ENCODE measurements at places on chromosomes 1 and 21.

DNA sequence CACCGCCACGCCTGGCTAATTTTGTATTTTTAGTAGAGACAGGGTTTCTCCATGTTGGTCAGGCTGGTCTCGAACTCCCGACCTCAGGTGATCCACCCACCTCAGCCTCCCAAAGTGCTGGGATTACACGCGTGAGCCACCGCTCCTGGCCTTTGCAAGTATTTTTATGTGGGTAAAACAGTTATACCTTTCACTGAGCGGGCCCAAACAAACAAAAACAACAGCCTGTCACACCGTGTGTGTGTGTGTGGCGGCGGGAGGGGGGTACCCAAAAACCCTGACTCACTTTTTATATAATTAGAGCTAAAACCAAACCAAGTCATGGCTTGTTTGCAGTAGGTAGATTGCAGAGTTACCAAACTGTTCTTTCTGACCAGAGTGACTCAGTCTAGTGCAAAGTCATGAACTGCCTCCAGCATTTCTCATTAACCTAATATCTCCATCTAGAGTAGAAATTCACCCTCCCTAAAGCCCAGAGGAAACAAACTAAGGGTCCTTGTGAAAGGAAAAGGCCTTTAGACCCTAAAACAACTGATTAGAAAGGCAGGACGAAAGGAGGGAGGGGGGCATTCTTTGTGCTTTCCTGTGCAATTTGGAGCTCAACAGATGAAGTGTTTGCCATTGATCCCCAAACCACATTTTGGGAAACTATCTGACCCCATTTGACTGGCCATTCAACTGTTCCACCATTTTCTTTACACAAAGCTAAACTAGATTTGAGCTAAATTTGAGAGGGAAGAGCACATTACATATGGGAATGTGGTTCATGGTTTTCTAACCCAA, 181.0 kb downstream of the DHRS3 start:
- DNase-seq: peak; percentile 81

DNA sequence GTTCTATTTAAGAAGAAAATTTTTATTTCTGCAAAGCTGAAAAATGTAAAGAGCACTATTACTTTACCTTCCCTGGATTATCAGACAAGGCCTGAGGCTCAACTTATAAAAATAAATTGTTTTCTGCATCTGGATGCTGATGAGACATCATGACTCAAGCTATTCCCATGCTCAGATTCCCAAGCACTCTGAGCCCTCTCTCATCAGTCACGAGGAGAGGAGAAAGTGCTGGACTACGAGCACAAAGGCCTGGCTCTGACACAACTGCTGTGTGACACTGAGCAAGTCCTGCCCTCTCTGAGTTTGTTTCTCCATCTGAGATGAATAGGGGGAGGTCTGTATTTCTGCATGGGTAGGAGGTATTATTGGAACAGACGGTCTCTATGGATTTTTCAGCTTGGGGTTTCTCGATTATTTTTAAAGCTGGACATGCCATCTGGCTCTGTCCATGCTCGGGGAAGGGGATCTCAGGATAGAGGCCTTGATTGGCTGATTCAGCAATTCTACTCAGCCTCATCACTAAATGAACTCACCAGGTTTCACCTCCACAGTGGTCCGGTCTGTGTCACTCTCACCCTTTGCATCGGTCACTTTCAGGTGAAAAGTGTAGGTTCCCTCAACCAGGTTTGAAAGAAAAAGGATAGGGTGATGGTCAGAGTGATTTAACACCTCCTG, 107.7 kb downstream of the KIAA0319L start:
- peak; percentile 90 for DNase-seq

- no peak for DNase-seq
Observed at GRCh38 chr21:44569861-44570517, 3.5 kb upstream of the KRTAP10-4 start.

- no peak for DNase-seq
Observed at GRCh38 chr1:203056516-203056915, 29.3 kb downstream of the MYOG start.

DNA sequence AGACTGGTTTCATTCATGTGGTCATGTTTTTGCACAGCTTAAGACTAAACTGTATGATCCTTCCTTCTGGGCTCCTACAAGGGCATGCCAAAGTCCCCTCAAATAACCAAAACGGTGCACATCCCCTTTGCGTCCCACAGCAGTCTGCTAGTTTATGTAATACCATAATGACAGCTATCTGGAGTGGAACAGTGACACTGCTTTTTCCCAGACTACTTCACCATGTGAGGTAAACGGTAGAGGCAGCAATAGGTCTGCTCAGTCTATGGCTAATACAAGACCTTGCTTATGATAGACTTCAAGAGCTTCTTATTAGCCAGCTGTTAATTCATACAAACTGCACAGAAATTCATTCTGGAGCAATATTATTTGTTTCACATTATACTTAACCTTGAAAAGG, 395.5 kb downstream of the SMYD3 start:
- no peak for DNase-seq

DNA sequence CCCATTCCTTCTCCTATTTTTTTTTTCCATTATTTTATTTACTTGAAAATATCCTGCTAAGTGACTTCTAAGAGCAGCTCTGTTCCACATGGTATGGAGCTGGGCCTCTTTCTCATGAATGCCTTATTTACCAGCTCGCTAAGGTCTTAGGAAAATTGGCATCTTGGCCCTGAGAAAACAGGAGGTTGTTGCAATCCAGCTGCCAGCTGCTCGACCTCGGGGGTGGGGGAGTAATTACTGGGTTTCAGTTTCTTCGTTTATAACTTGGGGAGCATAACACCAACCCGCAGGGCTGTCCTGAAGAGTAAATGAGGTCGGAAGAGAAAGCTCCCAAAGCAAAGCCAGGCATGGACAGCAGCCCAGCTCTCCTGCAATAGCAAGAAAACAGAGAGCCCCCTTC, 176.3 kb downstream of the AJAP1 start:
- DNase-seq: no peak

GRCh38 chr1:230825761-230826160, 42.6 kb downstream of the C1orf198 start:
- DNase-seq: peak; percentile 43

GRCh38 chr1:173545688-173546087, 57.2 kb downstream of the SLC9C2 start:
- no peak for DNase-seq

DNA sequence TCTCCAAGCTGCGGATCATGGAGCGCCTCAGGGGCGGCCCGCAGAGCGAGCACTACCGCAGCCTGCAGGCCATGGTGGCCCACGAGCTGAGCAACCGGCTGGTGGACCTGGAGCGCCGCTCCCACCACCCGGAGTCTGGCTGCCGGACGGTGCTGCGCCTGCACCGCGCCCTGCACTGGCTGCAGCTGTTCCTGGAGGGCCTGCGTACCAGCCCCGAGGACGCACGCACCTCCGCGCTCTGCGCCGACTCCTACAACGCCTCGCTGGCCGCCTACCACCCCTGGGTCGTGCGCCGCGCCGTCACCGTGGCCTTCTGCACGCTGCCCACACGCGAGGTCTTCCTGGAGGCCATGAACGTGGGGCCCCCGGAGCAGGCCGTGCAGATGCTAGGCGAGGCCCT, 2.7 kb downstream of the CPTP start:
- DNase-seq: no peak

DNA sequence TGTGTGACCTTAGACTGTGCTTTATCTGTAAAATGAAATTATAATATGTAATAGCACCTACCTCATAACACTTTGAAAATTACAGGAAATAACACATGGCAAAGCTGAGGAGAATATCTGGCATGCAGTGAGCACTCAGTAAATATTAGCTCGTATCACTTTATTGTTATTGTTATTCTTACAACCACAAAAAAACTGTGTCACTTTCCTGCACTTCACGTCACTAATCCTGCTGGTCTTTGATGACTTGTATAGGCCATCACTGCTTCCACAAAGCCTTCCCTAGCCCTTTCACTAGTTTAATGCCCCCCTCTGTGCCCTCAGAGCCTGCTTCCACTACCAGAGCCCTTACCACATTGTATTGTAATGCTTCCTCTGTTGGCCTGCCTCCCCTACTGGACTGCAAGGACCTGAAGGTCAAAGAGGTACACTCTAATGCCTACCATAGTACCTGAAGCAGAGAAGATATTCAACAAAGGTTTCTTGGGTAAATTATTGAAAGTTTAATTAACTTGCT, 231.6 kb downstream of the NFIA start:
- no peak for DNase-seq

DNA sequence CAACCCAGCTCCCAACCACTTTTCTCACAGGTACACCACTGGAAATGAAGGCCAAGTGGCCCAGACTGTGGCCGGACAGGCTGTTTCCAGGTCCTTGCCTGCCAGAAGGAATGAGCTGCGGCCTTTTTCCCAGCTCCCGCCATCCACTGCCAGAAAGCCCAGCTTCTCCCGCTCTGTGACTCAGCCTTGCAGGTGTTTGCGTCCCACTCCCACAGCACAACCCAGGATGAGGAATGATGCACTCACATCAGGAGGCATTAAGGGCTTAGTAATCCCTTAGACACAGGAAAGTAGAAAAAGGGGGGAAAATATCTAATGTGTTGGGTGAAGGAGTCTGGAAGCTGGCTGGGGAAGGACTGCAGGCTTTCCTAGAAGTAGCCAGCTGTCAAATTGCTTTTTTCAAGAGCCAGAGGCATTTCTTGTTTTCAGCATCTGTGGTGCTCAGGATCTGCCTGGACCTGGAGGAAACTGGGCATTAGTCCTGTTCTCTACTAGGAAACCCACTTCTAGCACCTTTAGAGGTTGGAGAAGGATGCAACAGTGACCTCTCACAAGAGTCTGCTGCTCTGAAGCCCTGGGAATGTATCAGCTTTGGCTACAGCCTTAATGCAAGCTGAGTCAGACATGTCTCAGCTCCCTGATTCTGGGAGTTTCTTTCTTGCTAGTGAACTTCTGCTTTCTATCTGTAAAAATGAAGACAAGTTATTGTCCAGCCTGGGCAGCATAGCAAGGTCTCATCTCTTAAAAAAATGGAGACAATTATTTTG, 13.2 kb upstream of the MAP1LC3C start:
- no peak for DNase-seq

DNA sequence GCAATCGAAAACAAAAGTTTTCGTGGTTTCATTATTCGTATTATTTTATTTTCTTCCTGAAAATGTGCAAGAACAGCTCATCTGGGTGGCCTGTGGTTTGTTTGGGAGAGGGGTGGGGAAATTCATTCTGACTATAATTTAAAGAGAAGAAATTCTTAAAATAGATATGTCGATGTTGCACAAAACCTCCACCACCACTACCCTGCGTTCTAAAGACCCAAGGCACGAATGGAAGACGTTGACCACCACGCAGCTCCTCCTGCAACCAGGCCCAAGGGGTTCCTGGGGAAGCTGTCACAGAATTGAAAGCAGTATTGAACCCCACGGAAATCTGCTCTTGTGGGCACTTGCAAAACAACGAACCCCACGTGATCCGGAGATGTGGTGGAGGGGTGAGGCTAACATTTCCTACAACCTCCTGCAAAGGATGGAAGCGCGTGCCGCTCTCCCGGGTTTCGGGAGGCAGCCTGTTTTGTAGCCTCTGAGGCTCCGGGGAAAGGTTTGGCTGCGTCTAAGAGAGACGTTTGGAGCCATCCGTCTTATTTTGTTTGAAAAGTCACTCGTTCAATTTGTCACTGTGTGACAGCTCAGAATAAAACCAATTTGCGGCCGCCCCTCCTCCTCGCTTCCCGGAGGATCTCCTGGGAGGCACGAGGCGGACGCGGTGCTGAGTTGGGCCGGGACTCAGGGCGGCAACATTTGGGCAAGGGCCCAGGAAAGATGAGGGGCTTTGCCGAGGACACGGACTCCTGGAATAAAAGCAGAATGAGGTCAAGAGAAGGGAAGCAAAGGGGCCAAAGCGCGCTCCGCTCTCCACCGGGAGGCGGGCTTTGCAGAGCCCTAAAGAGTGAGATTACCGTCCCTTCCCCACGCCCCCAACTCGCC, 810 bp upstream of the HLX start:
- peak; percentile 42 for DNase-seq

DNA sequence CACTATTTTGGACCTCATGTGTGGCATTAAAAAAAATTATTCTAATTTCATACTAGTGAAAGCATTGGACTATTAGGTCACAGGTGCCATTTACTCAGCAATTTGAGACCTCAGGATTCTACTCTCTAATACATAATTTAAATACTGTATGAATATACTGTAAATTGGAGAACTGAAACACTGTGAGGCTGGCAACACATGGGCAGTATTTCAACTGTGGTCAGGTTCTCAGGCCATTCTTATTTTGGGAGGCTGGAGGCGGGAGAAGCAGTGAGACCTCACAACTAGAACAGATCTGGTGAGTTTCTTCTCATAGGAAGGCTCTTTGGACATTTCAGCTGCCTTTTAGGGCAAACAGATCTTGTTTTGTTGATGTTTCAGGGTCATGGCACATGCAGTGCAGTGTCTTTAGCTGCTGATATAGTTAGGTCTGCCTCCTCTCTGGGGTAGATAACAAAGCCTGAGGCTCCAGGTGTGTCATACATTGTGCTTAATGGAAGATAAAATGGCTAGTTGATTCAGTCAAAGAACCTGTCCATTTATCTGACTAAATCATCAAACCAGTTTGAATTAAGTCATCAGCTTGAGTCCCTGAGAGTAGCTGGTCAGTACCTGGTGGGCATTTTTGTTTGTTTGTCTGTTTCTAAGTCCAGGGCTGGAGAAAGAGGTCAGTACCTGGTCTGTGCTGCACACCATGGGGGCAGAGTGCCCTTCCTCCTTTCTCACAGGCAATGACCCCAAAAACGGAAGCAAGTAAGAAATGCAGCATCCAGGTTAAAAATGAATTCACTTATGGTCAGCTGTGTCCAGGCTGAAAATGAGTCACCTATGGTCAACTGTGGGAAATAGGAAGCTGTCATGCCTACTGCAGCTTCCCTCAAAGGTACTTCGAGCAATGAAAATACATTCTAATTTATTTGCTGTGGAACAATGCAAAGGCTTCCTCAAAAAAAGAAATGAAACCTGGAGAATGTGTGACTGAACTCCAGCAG, 216.2 kb downstream of the SDCCAG8 start:
- DNase-seq: no peak

Measured in fibroblast of skin of right biceps (primary cell).